ENCODE measurements at places on chromosomes 1 and 21.
A peak's percentile ranks its signal among the peaks of the same experiment; 100 is the strongest.

DNA sequence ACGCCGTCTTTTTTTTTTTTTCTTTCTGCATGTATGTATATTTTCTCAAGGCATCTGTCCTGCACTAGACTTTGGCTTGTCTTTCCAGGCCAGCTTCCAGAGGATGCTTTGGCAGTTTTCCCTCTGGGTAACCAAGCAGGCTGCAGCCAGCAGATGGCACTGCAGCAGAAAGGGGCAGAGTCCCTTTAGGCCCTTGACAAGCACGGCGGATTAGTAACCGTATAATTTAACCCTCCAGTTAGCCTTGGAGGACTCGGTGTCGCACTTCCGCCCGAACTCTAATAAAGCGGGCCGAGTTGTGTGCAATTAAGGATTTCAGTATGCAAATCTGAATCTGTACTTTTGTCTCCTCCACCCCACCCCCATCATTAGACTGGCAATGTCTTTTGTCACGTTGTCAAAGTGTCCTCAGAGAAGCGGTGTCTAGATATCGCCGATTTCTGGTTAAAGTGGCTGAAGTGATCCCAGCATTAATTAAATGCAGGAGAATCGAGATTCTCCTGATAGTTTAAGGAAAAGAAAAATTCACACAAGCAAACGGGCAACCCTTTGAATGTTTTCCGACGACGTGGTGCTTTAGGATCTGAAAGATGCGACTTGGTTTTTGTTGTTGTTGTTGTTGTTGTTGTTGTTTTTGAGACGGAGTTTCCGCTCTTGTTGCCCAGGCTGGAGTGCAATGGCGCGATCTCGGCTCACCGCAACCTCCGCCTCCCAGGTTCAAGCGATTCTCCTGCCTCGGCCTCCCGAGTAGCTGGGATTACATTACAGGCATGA lies 1.1 kb upstream of the TMEM167B start:
- DNase-seq: no peak

DNA sequence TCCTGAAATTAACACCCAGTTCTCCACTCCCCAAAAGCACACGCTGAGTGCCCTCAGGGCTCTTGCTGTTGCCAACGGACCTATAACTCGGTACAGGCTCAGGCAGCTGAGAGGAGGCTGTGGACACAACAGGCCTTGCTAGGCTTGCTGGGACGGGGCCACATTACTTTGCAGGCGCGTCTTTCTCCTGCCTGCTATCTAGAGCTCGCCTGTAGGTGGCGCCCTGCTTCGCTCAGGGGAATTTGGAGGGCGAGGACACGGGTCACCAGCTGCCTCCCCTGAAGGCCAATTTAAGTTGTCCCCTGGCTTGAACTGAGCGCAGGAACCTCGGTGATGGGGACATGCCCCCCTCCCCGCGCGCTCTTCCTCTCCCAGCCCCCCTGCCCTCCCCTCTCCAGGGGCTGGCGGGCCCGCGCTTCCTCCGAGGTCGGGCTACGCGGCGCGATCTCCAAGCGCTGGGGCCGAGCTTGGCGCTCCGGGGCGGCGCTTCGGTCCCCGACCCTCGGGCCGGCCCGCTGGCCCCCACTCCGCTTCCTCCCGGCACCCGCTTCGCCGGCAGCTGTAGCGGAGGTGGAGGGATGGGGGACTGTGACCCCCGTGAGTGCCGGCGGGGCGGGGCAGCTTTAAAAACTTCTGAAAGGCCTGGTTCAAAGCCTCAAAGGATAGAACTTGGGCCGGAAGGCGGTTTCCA lies 32.4 kb upstream of the NFIA start:
- peak; percentile 93 for DNase-seq

GRCh38 chr1:52359676-52360594 lies 6.1 kb downstream of the CC2D1B start:
- DNase-seq: no peak

GRCh38 chr1:47690341-47691250 lies 252.8 kb downstream of the FOXD2 start:
- DNase-seq: peak; percentile 5

DNA sequence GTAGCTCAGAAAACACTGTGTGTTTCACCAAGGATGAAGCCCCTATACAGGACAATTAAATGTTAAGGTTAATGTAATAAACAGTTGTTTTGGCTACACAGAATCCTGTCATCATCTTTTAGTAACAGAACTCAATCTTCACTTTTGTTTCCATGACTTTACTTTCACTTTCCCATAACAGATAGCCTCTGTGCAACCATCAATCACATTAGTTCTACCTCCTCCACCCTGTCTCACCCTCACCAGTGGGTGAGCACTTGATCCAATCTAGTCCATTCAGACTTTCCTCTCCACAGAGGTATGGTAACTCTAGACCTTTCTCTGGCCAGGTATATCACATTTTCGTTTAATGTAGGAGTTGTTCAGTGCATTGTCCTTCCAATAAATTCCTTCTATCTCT lies 1018.5 kb downstream of the ADGRL2 start:
- no peak for DNase-seq

DNA sequence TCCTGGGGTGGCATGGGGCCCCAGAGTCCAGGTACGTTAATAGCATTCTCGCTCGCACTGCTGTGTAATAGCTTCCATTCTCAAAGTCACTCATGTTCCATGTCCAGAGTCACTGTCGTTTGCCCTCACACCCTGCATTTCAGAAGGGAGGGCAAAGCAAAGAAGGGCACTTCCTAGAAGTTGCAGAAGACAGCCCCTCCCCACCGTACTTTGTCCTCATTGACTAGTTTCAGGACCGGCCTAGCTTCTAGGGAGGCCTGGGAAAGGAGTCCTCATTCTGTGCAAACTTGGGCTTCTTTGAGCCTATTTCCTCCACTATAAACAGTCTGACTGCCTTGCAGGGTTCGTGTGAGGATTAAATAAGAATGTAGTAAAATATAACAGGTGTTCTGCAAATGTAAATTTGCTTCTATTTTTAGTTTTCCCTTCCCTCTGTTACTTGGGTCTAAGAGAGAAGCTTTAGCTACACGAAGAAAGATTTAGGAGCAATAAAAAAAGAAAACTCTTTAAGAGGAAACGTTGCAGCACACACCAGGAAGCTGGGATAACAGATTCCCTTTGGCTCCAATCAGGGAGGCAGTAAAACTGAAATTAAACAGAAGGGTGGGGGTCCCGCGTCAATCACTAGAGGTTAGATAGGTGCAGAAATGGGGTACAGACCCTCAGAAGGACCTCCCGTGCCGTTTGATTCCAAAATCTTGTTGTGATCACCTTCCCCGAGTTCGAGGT lies 40.1 kb downstream of the ACTL8 start:
- DNase-seq: peak; percentile 11

DNA sequence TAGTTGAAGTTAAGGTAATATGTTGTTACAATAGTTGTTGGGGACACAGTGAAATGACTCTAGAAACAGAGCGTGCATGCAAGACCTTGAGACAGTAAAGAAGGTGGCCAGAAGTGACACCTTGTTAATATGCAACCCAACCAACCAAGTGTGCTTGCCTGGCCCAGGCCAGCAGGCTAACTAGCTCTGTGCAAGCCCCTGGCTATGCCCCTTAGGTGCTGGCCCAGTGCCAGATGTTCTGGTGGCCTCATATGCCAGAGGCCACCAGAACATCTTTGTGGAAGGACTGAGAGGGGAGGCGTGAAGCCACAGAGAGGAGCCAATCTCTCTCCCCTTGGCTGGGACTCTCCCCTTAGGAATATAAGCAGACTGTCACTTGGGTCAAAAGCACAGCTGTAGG lies 111.2 kb upstream of the JUN start:
- no peak for DNase-seq

DNA sequence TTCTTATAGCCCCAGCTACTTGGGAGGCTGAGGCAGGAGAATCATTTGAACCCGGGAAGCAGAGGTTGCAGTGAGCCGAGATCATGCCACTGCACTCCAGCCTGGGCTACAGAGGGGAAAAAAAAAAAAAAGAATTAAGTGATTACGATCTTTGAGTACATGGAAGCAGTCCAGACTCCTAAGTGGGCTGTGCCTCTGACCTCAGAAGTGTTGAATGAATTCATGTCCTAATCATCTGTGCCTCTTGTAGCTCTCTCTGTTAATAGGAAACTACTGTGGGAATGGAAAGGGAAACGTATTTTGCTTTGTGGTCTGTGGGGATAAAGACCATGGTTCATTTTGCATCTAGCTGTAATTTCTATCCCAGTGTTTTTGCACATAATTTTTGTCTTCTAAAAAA lies 8.4 kb upstream of the IVNS1ABP start:
- no peak for DNase-seq

DNA sequence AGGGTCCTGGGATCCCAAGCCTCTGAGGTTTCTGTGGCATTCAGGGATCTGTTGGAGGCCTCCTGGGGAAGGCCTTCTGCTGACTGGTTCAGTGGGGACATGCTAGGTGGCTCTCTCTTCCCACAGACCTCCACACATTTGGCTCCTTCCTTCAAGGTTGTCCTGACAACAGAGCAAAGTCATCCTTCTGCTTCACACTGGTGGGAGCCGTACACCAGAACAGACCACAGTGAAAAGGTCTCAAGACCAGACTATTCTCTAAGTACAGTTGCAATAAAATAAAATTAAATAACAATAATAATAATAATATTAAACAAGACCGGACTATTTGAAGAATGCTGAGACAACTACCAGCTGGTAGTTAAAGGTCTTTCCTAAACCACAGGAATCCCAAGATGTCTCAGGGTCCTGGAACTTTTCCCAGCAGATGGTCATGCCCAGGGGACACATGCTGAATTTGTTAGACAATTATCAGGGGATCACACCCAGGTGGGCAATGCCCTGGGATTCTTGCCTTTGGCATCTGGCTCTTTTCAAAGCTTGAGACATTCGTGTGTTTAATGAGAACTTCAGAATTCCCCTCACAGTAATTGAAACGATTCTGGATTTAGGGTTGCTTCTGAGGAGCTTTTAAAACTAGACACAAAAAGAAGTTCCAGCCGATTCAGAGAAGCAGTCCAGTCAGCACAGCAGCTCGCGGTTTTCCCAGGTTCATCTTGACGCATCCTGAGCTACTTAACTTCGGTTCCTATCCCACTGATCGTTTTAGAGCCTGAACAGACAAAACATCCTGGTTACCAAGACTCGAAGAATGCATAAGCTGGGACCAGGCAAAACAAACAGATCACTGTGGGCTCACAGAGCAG lies 22.9 kb downstream of the HTR1D start:
- no peak for DNase-seq

DNA sequence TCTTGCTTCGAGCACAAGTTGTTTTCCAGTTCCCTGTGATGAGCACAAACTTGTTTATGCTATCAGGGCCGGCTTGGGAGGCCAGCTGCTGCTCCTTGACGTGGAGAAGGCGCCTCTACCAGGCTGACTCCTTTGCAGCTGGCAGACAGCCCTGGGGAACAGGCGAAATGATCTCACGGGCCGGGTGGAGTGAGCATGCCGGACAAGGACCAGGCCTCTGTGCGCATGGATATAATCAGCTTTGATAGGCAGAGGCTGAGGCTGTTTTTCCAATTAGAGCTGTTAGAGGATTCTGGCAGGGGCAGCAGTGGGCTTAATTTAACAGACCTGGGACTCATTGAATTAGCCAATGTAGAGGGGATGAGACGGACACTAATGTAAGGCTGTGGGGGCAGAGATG lies 38.9 kb downstream of the FAM163A start:
- no peak for DNase-seq

DNA sequence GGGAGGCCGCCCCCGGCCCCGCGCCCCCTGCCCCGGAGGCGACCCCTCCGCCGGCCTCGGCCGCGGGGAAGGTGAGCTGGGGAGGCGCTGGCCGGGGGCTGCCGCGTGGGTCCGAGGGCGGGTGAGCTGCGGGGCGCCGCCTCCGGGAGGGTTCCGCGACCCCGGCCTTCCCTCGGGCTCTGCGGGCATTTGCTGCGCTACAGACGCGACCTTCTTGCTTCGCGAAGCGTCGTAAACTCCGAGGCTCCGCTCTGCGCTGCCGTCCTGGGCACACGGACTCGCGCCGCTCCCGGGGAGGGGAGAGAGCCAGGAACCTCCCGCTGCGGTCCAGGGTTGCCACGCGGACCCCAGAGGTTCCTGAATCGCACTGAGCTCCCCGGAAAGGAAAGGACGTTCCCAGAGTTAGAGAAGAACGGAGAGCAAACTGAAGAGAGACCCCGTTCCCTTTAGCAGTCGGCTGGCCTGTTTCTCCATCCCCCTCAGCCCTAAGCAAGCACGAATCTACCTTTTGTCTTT lies 345 bp downstream of the SLX9 start:
- no peak for DNase-seq

- DNase-seq: peak; percentile 95
These were observed at the start of gene BPNT1 for GRCh38 chr1:220089650-220090556. Gene BPNT1 (minus strand): TSS chr1:220089788. CDS start chr1:220079846, 9,942 bp downstream.

- no peak for DNase-seq
These were observed 98.4 kb downstream of the TTLL7 start for GRCh38 chr1:83900524-83900923.

- no peak for DNase-seq
These were observed 1.5 kb downstream of the PROX1 start for GRCh38 chr1:213989002-213989855.

DNA sequence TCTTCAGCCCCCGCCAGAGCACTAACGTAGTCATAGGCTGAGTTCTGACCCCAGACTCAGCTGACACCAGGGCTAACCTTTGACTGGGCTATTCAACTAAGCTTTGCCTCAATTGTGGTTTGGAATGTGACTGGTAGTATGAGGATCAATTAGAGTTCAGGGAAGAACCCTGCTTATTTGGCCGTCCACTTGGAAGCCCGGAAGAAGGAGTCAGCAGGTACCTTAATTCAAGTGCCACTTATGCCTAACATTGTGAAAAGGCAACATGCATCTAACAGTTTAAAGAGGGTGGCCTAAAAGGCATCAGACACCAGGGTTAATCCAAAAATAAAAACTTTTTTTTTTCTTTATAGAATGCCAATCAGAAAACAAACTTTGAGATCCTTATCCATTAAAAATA lies 92.3 kb downstream of the BEND5 start:
- DNase-seq: no peak

GRCh38 chr1:183234660-183235476 lies 48.8 kb downstream of the LAMC2 start:
- DNase-seq: peak; percentile 90

DNA sequence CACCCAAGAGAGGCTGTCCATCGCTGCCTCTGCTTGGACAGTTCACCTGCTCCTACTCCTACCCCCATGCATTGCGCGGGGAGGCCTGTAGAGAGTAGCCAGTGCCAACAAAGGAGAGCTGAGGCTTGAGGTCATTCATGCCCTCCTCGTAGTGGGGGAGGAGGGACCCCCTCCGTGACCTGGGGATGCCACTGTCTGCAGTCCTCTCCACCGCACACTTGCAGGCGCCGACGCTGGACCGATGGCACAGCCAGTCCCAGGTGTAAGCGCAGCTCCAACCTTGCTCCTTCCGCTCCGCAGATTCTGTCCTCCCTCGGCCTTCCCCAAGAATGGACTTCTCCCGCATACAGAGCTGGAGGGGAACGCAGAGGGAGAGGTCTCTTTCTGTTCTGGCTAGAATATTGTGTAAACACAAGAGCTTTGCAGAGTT lies 672 bp upstream of the PHLDA3 start:
- no peak for DNase-seq

DNA sequence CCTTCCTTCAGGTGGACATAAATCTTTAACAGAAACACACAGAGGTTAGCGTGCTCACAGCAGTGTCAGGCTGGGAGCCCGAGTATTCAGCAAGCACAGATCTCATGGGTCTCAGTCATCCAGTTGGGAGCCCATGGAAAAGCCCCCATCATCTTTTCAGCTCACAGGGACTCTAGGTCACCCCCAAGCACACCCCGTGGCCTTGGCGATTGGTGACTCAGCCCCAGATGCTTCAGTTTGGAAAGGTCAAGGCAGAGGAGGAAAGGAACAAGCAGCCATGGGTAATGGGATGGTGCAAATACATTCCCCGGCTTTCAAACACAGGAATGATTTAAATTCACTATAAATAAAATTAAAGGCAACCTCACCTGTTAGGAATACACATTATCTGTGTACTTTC lies 88.9 kb downstream of the PGBD5 start:
- no peak for DNase-seq
